Peyer's patch (tissue), 4 donors: ENCODE measurements at places on chromosomes 6 and 20.

DNA sequence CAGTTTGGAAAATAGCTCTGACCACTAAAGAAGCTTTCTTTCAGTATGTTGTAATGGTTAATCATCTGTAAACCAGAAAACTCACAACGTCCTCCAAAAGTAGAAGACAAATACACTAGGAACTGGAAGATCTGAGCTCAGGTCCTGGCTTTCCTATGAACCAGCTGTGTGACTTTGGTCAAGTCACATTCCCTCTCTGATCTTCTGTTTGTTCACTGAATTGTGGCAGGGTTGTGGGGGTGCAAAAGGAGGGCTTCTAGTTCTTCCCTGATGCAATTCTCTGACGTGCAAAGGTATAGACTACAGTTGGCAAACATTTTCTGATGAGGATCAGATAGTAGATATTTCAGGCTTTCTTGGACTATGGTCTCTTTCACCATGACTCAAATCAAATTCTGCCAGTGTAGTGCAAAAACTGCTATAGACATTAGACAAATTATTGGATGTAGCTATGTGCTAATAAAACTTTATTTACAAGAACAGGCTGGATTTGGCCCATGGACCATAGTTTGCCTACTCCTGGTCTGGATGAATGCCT is 44.9 kb downstream of the ATXN1 start:
- no peak for DNase-seq

DNA sequence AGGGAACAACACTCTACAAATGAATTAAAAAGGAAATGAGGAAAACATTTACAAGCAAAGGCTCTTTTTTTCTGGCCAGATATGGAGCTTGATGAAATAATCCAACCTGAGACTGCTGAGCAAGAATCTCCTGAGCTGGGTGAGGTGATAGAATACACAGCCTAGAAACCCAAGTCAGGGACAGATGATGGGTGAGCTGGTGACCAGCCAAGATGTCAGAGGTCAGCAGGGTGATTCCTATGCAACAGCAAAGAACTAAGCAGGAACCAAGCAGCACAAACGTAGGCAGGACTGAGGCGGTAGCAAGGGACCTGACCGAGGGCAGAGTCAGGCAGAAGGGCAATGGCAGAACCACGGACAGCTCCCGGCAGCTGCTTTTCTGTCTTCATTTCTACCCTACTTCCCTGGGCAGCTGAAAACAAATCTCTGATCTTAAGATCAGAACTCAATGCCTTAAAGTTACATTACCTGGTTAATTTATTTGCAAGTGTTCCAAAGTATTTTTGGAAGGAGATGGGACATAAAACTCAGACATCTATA is 75.1 kb downstream of the CDC40 start:
- no peak for DNase-seq

DNA sequence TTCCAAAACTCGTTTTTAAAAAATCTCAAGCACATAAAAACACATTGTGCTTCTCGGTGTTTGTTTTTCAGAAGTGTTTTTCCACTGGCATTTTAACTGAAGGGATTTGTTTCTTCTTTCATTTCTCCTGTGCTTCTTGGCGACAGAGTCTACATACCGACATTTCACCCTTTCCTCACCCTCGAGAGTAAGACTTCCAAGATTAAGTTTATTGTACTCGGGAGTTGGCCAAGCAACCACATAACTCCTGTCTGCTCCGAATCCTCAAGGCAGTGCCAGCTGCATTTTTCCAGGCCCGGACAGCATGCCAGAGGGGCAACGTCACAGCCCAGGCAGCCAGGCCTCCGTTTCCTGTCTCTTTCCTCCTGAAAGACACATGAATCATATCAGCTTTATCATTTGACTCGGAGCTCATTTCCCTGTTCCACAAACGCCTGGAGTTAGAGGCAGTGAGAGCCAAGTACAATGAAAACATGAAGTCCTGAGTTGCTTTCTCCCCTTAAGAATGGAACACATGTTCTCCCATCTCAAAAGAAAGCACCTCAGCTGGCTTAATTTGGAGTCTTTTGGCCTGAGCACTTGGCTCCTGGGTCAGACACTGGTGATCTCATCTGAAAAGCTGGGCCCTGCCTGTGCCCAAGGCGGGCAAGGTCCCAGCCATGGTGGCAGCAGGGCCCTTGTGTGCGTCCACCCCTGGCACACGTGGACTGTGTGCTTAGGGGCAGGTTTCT is 23.2 kb upstream of the FAM50B start:
- DNase-seq = peak; percentile 76

GRCh38 chr6:74598462-74599393 is 607.1 kb downstream of the COL12A1 start:
- DNase-seq = no peak

DNA sequence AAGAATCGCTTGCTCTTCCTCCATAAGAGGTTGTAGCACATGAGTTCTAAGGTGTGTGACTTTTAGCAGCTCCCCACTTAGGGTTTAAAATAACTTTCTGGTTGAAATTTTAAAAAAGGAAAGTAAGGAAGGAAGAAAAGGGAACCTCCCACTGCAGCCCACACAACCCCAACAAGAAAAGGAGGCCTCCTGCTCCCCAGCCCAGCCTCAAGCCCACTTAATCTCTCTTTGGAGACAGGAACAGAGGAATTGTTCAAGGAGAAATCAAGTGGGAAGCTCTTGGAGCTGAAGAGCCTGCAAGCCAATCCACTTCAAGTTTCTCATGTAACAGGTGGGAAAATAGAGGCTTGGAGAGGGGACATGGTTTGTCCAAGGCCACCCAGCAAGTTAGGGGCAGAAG is 39.1 kb upstream of the PREX1 start:
- no peak for DNase-seq
